Activated CD4-positive, alpha-beta T cell treated with anti-CD3 and anti-CD28 coated beads, Interleukin-2, amount 50 U/mL, for 24 hours (primary cell): ENCODE measurements at places on chromosomes 16 and 17.

DNA sequence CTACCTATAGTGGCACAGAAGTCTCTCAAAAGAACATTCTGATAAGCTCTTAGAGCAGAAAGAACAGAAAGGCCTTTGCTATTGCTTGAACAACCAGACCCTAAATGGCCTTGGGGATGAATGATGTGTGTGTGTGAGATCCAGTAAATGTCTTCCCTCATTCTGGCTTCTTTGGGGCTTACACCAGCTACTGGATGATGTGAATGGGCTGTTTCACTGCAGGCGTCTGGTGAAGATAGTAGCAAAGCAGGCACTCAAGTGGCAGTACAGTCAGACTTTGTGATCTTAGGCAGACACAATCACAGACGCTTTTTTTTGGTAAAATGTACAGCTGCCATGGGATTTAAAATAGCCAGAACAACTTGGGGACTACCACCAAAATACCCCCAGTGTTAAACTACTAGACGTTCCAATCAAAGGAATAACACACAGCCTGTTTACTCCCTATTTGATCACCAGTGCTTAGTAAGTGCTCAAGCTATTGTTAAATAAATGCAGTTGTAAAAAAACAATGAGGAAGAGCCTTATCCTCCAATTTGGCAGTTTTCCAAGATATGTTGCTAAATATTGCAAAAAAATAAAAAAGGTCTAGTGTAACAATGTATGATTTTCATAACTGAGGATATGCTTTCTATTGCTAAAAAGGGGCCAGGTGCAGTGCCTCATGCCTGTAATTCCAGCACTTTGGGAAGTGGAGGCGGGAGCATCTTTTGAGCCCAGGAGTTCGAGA, 17.9 kb downstream of the NDUFAB1 start:
- no peak for DNase-seq

DNA sequence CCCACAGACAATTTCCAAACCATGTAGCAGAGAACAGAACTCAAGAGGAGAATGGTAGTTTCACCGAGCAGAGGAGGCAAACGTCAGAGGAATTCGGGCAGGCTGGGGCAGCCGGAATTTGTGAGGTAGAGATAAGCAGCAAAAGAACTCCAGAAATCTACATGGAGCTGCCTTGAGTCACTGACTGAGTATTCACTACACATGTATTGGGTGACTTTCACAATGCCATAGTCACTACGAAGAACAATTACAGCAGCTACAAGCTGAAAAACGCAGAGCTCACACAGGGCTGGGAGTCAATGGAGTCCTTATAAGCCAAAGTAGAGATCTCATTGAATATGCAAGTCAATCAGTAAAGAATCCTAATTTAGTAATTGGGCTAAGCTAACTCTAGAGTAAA, 13.4 kb downstream of the CMC2 start:
- DNase-seq, result no peak

DNA sequence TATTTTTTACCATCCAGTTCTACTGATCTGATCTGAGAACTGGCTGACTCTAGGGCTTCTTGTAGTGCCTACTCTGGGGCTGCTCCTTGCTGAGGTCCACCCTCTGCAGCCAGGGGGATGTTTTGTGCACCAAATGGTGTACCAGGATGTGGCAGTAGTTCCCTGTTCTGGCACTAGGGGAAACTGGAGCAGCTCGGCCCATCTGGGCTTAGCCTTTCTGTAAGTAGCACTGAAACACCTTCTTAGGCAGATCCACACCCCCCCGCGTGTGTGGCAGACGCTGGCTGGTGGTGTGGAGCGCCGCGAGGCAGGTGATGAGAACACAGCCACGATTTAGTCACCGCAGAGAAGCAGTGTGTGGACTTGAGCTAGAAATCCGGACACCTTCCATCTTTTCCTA, 17.0 kb downstream of the DUSP14 start:
- no peak for DNase-seq

GRCh38 chr17:29022074-29022473, 16.2 kb upstream of the SEZ6 start:
- no peak for DNase-seq

DNA sequence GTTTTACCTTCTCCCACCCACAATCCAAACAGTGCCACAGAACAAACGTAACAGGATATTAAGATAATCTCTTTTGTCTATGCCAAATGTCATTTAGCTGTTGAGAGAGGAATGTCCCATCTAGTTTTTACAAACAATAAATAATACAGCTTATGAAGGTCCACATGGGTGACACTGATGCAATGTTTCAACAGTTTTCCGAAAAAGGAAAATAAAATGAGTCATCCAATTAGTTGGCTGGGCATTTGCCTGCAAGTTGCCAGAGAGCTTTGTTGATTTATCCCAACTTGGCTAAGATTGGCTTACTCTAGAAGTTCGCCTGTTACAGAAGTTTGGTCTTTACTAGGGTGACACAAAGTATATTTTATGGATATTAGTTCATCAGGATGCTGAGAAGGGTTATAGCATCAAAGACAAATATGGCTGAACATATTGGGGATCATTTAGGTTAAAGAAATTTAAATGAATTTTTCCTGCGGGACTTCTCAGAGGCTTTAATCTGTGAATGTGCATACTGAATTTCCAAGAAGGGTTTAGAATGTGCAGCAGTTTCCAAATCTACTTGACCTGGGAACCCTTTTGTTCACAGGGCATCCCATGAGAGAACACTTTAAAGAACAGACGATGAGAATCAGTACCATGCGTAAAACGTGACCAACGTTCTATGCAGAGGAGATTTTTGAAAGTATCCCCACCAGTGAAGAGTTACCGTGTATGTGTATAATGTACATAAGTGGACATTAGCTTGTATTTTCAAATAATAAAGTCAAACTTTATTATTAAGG, 73.1 kb downstream of the CDH13 start:
- no peak for DNase-seq

GRCh38 chr16:3952737-3953131, 72.2 kb upstream of the CREBBP start:
- DNase-seq, result no peak

GRCh38 chr16:15607700-15608396, 35.1 kb downstream of the MARF1 start:
- DNase-seq, result no peak

GRCh38 chr17:2904135-2904534, 107.9 kb downstream of the RAP1GAP2 start:
- DNase-seq, result no peak

DNA sequence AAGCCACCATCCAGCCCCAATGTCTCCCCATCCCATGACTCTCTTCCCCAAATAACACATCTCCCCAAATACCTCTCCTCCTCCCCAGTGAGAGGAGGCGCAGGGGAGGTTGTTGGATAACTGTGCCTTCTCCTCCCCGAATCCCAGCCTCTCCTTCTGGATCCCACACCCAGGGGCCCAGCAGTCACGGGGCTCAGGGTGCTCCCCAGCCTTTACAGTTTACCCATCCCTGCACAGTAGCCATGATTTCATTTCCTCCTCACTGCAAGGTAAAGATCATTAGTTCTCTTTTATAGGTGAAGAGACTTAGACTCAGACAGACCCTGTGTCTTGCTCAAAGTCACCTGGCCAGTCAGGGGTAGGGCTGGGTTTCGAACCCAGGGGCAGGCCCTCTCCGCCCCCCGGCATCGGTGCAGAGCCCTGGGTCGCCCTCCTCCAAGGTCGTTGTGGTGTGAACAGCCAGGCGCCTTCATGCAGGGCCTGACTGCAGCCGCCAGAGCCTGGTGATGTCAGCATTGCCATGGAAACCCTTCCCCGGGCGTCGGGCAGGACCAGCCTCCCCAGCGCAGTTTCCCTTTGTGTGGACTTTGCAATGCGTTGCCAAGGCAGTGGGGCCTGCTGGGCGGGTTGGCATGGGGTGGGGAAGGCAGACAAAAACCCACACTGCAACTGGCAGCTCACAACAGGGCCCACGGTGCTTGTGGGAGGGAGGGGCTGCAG, 53.3 kb upstream of the TOB1 start:
- peak; percentile 69 for DNase-seq

DNA sequence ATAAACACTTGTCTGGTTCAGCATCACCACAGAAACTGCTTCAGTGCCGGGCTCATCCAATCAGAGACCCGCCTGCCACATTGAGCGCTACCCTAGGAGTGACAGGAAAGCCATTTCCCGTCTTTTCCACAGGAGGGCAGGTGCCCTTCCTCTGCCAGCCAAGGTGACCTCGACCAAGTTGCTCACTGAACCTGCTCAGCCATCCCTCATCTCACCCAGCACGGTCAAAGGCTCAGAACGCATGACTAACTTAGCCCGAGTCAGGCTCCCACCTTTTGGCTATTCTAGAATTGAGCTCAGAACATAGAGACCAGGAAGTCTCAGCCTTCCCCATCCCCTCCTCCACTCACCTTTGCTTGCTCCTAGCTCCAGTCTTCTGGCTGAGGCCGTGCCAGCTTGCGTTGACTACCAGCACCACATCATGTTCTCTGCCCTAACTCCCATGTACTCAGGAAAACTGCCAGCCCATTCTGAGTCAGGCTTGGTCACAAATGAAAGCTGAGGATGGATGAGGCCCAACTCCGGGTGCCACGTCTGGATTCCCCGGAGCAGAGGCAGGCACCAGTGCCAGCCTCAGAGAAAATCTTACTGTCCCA, 15.6 kb downstream of the MRPS23 start:
- DNase-seq, result no peak

DNA sequence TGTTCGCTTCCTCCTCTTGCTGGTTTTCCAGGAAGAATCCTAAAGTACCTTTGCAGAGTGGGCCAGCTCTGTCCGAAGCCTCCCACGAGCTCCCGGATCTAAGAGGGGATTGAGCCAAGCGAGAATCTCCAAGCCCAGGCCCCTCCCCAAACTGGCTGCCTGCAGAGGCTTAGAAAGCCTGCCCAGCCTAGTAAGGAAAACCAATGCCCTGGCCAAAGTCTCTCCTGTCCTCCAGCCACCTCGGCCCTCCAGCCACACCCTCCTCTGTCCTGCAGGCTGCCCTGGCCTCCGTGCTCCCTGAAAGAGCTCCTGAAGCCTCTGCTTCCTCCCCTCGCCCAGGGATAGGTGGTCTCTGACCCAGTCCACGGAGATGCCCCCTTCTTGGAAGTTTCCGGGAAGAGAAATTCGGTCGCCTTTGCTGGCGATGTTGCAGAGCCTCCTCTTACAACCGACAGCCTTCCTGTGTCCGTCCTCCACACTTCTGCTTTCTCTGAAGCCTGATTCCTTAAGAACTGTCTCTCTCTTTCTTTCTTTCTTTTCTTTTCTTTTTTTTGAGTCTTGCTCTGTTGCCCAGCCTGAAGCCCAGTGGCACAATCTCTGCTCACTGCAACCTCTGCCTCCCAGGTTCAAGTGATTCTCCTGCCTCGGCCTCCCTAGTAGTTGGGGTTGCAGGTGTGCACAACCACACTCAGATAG, 54.9 kb upstream of the TOB1 start:
- DNase-seq, result no peak

DNA sequence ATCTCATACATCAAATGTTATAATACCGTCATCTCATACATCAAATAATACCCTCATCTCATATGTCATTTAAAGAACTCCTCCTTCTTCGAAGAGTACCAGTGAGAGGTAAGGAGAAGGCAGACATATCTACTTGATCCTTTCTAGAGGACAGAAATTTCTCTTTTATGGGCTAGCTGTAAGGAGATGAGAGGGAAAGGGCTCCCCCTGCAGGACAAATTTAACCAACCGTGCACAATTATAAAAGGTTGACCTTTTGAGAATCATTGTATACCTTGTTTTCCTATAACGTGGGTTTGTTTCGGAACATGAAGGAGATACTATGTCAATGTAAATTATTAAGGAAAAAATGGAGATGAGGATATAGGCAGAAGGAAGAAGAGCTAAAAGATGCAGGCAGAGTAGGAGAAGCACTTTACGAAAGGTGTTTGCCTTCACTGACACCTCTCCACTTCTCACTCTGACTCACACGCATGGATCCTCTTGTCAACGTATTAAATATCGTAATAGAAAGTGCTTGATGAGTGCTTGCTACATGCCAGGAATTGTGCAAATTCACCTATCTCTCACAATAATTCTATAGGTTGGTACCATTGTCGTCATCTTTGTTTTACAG, 465.9 kb upstream of the ERCC4 start:
- DNase-seq, result no peak

DNA sequence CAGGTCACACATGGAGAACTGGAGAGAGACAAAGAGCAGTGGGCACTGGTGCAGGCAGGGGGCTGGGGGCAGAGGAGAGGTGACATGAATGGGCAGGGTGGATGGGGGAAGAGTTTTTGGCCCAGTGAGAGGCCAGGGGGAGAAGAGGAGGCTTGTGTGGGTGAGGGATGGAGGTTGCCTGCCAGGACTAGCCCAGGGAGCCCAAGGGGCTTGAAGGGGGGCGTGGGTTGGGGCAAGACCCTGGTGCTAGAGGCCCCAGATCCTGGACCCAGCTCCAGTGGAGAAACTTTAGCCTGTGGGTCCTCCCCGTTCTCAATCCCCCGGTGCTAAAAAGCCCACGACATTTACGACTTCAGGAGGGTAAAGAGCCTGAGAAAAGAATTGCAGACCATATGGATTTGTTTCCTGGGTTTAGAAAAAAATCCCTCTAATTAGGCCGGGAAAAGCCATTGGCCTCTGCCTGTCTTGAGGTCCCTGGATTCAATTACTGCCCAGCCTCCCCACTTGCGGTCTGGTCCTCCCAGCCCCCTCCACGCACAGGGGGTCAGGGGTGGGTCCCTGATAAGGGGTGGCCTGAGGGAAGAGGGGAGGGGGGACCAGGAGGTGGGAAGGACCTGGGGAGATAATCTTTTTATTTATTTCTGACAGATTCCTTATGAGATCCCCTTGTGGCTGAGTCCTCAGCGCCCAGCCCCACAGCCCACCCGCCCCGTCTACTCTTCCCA, 33.0 kb downstream of the NGFR start:
- no peak for DNase-seq

- DNase-seq, result no peak
These were observed 3.3 kb upstream of the IRX5 start for GRCh38 chr16:54927125-54928015.

DNA sequence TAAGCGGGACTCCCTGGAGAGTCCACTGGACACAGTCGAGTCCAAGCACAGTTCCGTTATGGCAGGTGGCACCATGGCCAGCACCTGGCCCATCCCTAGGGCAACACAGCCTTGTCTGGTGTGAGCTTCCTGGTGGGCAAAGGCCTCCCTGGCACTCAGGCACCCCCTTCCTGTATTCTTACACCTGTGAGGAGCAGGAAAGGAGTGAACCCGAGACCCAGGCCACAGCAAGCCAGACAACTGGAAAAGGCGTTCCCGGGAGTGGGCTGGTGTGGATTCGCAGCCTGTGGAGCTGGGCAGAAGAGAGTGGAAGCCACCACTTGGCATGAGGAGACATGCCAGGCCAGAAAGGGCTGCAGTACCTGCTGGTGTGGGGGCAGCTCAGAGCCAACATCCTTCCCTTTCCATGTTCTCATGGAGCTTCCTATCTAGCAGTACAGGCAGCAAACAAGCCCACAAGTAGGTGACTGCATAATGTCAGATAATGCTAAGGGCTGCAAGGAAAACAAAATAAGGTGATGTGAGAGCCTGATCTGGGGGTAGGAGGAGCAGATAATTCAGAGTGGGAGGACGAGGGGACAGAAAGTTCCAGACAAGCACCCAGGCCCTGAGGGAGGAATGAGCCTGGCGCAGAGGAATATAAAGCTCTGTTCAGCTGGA, 87.0 kb downstream of the GNAO1 start:
- DNase-seq, result no peak

GRCh38 chr17:55351226-55351625, 70.4 kb downstream of the MMD start:
- DNase-seq, result no peak

GRCh38 chr16:90046971-90047713, 27.9 kb upstream of the DBNDD1 start:
- no peak for DNase-seq
